ENCODE measurements at places on chromosomes 7 and 10. TPM values are rescaled to one million over a fixed set of nuclear protein-coding genes. Genes with fewer than 3 reads are reported as not detected.

The FAM24B gene
- 15.9 TPM for total RNA-seq

The FKBP9 gene
- total RNA-seq = 90.7 TPM

The ASB10 gene
- not detected for total RNA-seq

The MICALL2 gene
- total RNA-seq = 28.0 TPM

GRCh38 chr7:43735403-43735801 is 6.1 kb upstream of the COA1 start:
- H3K4me1 ChIP-seq = no peaks in the 10 kb centered on the region
- DNase-seq = no peak
- no peaks in the 10 kb centered on the region for H3K27me3 ChIP-seq
- H3K27ac ChIP-seq = no peak overlapping the region
- no peak overlapping the region for H3K4me3 ChIP-seq

DNA sequence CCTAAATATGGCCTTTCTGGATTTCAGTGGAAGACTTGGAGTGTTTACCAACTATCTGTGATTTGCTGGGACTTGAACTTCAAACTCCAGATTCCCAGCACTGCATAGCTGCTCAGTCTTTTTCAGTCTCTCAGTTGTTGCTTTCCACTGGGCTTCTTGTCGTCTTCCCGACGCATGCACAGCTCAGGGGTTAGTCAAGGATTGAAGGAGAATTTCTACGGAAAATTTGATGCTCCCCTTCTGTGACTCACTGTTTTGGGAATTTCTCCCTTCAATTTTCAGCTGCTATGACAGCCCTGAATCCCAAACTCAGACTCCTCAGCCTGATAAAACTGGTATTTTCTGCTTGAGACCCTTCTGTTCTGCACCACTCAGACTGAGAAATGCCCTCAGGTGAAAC is 91.7 kb downstream of the CYP26A1 start:
- H3K27me3 ChIP-seq = peaks cover 4% of the 10 kb centered on the region
- no peak overlapping the region for H3K4me3 ChIP-seq
- no peak overlapping the region for H3K27ac ChIP-seq
- no peak for DNase-seq

GRCh38 chr7:18455606-18456005 is 39.9 kb upstream of the HDAC9 start:
- H3K27ac ChIP-seq = no peak overlapping the region
- no peak for DNase-seq
- no peak overlapping the region for H3K4me3 ChIP-seq
- H3K27me3 ChIP-seq = peaks cover 2% of the 10 kb centered on the region
- no peaks in the 10 kb centered on the region for H3K36me3 ChIP-seq

DNA sequence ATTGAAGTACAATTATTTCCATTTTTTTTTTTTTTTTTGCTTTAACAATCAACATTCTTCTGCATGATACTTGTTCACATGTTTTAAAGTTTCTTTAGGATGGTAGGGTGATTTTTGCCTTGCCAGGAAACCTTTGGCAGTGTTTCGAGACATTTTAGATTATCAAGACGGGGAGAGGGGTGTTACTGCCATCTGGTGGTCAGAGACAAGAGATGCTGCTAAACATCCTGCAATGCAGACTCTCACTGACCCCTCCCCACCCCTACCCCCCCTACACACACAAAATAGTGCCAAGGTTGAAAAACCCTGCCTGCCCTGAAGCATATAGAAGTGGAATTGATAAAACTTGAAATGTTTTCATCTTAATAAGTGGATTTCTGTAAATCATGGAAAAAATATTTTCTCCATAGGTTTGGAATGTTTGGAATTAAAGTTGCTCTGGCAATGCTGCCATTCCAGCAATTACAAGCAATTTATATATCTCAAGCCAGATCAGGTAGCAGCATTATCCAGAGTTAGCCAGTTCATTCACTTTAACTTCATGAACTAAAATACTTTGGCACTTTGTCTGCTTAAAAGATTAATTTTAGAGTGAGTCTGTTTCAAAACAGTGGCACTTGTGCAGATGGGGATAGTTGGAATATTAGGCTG is 62.1 kb downstream of the SDHAF3 start:
- DNase-seq = no peak
- H3K36me3 ChIP-seq = peaks cover 4% of the 10 kb centered on the region
- no peak overlapping the region for H3K27ac ChIP-seq

DNA sequence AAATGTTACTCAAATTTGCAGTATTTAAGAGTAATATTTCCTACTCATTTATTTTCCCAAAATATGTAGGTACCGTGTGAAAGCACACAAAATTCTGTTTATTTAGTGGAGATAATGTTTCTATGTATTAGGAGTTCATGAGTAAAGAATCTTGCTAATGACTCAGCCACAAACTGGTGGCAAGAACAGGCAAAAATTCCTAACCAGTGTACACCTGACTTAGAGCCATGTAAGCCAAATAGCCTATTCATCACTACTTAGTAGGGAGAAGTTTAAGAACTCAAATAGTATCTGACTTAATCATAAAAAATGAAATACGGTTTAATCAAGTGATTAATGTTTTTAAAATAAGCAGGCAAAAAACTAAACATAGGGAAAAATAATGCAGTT is 169.0 kb downstream of the SRPK2 start:
- no peaks in the 10 kb centered on the region for H3K36me3 ChIP-seq
- H3K4me1 ChIP-seq = peaks cover 25% of the 10 kb centered on the region
- DNase-seq = no peak
- peaks cover 1% of the 10 kb centered on the region for H3K27me3 ChIP-seq
- no peak overlapping the region for H3K27ac ChIP-seq

GRCh38 chr10:61975391-61975932 is 74.0 kb downstream of the ARID5B start:
- H3K4me1 ChIP-seq = peaks cover 27% of the 10 kb centered on the region
- no peak for DNase-seq
- no peaks in the 10 kb centered on the region for H3K36me3 ChIP-seq
- peak overlapping the region; percentile 72 for H3K27ac ChIP-seq

GRCh38 chr7:137696376-137696775 is 150.4 kb downstream of the DGKI start:
- H3K36me3 ChIP-seq = no peaks in the 10 kb centered on the region
- no peak overlapping the region for H3K27ac ChIP-seq
- H3K4me3 ChIP-seq = no peak overlapping the region
- H3K27me3 ChIP-seq = no peaks in the 10 kb centered on the region
- peaks cover 2% of the 10 kb centered on the region for H3K4me1 ChIP-seq

- H3K36me3 ChIP-seq = no peaks in the 10 kb centered on the region
- H3K27ac ChIP-seq = no peak overlapping the region
- peaks cover 3% of the 10 kb centered on the region for H3K27me3 ChIP-seq
- no peak for DNase-seq
- no peaks in the 10 kb centered on the region for H3K4me1 ChIP-seq
These were observed 24.4 kb upstream of the C10orf67 start for GRCh38 chr10:23368816-23369640.

GRCh38 chr7:43034535-43035002 is 77.9 kb upstream of the HECW1 start:
- no peaks in the 10 kb centered on the region for H3K4me1 ChIP-seq
- H3K27me3 ChIP-seq = peaks cover 2% of the 10 kb centered on the region
- H3K4me3 ChIP-seq = no peak overlapping the region
- H3K27ac ChIP-seq = no peak overlapping the region
- DNase-seq = no peak
